Body of pancreas (tissue), 4 donors: ENCODE measurements at places on chromosomes 6 and 20. TPM values are rescaled to one million over a fixed set of nuclear protein-coding genes. Genes with fewer than 3 reads are reported as not detected.

The IRAK1BP1 gene
- total RNA-seq = 9.3 TPM

The HMGCLL1 gene
- 2.3 TPM for total RNA-seq

The FOXC1 gene
- 3.6 TPM for total RNA-seq

GRCh38 chr6:150902142-150902776, 36.8 kb downstream of the MTHFD1L start:
- H3K36me3 ChIP-seq = no peaks in the 10 kb centered on the region
- H3K27me3 ChIP-seq = no peaks in the 10 kb centered on the region
- no peak overlapping the region for H3K27ac ChIP-seq
- H3K4me1 ChIP-seq = no peaks in the 10 kb centered on the region

- no peak for DNase-seq
- H3K4me3 ChIP-seq = no peak overlapping the region
- H3K36me3 ChIP-seq = peaks cover 9% of the 10 kb centered on the region
- peaks cover 30% of the 10 kb centered on the region for H3K4me1 ChIP-seq
- no peaks in the 10 kb centered on the region for H3K27me3 ChIP-seq
- no peak overlapping the region for H3K27ac ChIP-seq
Measured at GRCh38 chr6:41587131-41587879, 41.1 kb downstream of the FOXP4 start.

DNA sequence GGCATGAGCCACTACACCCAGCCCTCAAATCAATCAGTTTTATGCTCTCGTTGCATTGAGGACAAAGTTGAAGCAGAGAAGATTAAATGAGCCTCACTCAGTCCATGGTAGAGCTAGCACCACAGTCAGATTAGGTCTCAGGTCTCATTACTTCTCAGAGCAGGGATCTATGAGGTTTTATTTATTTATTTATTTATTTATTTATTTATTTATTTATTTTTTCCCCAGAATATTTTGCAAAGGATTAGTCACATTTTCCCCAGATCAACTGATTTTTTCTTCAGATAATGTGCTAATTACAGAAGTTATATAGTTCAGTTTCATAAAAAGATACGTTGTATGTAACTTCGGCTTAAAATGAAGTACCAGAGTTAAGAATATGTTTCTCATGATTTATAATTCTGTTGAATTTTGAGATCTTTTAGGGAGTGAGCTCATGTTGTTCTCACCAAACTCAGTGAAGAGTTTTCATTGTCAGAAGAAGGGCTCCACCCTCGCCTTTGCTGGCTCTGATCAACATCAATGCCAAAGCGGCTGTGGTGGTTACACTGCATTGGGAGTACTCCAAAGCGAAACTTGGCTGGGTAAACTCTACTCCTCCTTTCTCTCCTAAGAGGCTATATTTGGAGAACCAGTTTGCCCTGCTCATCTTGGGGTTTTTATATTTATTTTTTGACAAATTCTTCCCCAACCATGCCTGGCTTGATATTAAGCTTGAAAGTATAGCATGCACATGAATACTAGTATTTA, 12.9 kb upstream of the ID4 start:
- DNase-seq = no peak
- no peaks in the 10 kb centered on the region for H3K36me3 ChIP-seq
- H3K4me1 ChIP-seq = no peaks in the 10 kb centered on the region
- H3K27me3 ChIP-seq = no peaks in the 10 kb centered on the region
- no peak overlapping the region for H3K27ac ChIP-seq

DNA sequence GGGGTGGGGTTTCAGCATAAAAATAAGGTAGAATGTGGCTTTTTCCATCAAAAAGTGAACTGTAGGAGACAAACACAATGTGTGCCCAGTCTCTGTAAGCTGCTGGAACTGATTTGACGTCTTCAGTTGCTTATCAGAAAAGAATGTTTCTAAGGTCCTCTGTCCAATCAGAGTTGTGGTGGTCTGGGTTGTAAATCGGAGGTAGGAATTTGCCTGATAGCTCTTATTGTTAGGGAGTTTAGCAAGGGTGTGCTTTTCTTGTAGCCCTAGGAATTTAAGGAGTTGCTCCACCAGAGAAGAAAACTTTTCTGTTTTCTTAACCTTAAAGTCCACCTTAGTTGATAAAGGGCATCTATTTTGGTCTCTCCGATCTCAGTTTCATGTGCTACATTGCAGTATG, 10.4 kb upstream of the SSTR4 start:
- H3K4me1 ChIP-seq = no peaks in the 10 kb centered on the region
- DNase-seq = no peak
- no peak overlapping the region for H3K27ac ChIP-seq
- no peaks in the 10 kb centered on the region for H3K36me3 ChIP-seq

GRCh38 chr6:20705741-20706140, 171.5 kb downstream of the CDKAL1 start:
- H3K27ac ChIP-seq = no peak overlapping the region
- no peaks in the 10 kb centered on the region for H3K36me3 ChIP-seq
- no peak overlapping the region for H3K4me3 ChIP-seq
- no peaks in the 10 kb centered on the region for H3K27me3 ChIP-seq

DNA sequence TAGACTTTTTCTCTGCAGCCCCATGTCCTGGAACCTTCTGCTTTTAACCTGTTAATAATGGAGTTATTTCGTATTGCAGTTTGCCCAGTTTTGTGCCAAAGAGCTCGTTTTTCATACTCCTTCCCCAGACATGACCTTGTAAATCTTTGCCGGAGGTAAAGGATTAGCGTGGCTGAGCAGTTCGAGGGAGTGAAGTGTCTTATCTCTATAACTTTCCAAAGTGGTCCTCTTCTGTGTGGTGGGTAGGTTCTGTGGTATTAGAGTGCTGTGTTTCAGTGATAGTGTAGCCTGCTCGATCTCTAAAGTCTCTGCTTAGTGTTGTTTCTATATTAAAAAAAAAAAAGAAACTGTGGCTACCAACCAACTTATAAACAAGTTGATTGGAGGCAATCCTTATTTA, 67.5 kb downstream of the FARS2 start:
- H3K27me3 ChIP-seq = no peaks in the 10 kb centered on the region
- no peaks in the 10 kb centered on the region for H3K36me3 ChIP-seq
- DNase-seq = no peak
- H3K27ac ChIP-seq = no peak overlapping the region
- no peaks in the 10 kb centered on the region for H3K4me1 ChIP-seq

GRCh38 chr20:59022754-59023153, 3.5 kb downstream of the TUBB1 start:
- peaks cover 15% of the 10 kb centered on the region for H3K4me1 ChIP-seq
- no peaks in the 10 kb centered on the region for H3K27me3 ChIP-seq
- H3K36me3 ChIP-seq = peaks cover 5% of the 10 kb centered on the region
- no peak overlapping the region for H3K4me3 ChIP-seq
- no peak for DNase-seq

DNA sequence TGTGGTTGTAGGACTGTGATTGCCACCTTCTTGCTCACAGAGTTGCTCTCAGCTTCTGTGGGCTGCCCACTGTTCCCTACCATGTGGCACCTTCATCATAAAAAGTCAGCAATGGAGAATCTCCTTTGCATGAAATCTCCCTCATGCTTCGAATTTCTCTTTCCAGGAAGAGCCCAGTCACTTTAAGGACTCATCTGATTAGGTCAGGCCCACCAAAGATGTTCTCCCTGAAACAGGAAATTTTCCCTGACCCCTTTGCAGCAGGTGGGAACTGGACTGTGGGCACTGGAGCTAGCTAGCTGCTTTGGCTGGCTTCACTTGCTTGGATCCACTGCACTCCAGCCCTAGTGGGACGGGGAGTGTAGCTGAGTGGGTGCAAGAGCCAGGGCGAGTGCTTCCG, 47.7 kb upstream of the FAM184A start:
- H3K4me3 ChIP-seq = no peak overlapping the region
- H3K36me3 ChIP-seq = no peaks in the 10 kb centered on the region
- no peak for DNase-seq
- H3K27ac ChIP-seq = no peak overlapping the region

DNA sequence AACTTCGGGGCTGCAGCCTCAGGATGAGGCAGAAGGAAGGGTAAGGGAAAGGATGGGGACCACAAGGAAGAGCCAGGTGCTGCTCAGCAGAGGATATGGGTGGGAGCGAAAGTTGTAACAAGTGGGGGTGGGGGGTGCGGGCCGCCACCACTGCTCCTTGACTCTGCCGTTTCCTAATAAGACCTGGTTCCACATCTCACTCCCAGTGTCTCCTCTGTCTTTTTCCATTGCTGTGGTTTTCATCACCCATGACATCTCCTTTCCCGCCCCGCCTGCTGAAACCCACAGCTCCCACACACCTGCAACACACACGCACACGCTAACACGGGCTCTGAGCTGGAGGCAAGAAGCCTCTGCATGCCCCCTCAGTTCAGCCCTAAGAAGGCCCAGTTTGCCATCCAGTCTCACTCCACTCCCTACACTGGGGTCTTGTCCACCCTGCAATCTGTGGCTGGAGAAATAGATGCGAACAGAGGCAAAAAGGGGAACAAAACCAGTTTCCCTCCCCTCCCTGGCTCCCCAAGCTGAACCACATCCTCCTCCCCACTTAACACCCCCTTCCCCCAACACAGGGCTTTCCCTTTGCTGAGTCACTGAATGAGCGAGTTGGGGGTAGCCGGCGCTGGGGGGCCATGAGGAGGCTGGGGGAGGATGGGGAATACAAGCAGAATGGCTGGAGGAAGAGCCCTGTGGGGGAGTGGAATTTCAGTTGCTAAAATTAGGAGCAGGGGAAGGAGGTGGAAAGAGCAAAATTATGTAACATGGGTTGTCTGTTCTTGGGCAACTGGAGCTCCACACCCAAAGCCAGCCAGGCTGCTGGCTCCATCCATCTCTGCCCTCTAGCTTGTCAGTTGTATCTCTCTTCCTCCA, 11.5 kb downstream of the NFKBIL1 start:
- H3K27ac ChIP-seq = no peak overlapping the region
- H3K27me3 ChIP-seq = no peaks in the 10 kb centered on the region
- no peak for DNase-seq
- H3K4me1 ChIP-seq = peaks cover 7% of the 10 kb centered on the region
- peaks cover 10% of the 10 kb centered on the region for H3K36me3 ChIP-seq

DNA sequence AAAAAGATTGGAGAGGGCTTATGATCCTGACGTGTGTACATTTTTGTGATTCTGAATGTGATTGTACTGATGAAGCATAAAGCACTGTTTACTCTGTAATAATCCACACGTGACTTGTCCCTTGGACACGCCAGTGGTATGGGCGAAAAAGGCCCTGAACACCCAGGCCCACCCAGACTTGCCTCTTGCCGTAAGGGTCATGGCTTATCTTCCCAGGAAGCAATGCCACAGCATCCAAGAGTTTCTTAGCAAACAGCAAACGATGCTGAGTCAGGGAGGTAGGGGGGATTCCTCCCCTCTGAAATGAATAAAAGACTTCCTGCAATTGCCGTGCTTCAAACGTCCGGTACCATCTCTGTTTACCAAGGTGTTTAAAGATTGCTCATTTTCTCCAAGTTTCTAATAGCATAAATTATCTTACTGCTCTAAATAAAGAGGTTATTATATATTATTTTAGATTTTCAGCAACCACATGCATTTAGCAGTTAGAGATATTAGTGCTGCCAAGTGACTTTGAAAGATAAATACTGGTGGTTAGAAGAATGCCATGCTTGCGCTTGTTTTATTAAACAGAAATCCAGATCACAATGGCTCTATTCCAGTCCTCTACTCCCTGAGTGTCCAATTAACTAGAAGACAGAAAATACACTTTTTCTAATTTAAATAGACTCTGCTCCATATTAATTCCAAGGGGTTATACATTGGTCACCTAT, 212.8 kb upstream of the CST7 start:
- H3K27me3 ChIP-seq = no peaks in the 10 kb centered on the region
- no peaks in the 10 kb centered on the region for H3K36me3 ChIP-seq
- no peaks in the 10 kb centered on the region for H3K4me1 ChIP-seq
- no peak for DNase-seq
- H3K4me3 ChIP-seq = no peak overlapping the region

DNA sequence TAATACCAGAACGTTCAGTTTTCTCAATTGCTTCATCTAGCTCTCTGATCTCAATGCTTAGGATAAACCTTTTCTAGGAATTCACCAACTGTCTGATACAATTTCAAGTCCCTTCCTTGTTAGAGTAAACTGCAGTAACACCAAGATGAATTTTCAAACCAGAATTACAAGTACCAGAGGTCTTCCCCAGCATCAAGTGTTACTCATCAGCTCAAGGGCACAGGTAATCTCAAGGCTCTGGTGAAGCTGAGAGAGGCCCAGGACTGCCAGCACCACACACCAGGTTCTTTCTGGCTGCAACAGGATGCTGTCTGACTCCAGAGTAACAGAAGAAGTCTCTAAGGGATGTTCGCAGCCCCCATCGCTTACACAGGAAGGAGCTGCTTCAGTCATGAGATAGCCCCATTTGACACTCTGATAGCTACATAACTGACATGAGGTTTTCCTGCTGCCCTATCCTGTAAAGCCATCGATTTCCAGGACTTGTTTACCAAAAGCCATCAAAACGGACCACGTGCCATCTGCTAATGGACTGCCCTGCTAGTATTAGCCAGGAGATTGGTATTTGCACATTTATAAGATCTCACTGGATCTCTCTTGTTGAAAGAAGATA, 549.4 kb downstream of the UTRN start:
- H3K27ac ChIP-seq = no peak overlapping the region
- no peak overlapping the region for H3K4me3 ChIP-seq
- H3K4me1 ChIP-seq = no peaks in the 10 kb centered on the region
- no peaks in the 10 kb centered on the region for H3K27me3 ChIP-seq
- DNase-seq = no peak

DNA sequence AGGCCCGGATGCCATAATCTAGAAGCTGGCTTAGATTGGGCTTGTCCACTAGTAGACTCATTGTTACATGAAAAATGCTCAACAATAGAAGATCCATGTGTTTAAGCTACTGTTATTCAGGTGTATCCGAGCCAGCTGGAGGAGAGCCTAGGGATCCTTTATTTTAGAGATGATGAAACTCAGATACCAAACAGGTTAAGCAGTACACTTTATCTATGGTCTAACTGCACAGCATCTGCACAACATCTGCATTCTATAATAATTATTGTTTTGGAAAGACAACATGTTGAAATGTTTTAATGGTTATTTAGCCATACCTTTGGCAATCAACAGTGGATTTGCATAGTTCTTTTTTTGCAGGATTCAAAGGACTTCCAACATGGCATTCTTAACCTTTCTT, 134.1 kb downstream of the RFPL4B start:
- H3K4me3 ChIP-seq = no peak overlapping the region
- no peaks in the 10 kb centered on the region for H3K27me3 ChIP-seq
- H3K36me3 ChIP-seq = no peaks in the 10 kb centered on the region
- no peak for DNase-seq
- H3K27ac ChIP-seq = no peak overlapping the region

DNA sequence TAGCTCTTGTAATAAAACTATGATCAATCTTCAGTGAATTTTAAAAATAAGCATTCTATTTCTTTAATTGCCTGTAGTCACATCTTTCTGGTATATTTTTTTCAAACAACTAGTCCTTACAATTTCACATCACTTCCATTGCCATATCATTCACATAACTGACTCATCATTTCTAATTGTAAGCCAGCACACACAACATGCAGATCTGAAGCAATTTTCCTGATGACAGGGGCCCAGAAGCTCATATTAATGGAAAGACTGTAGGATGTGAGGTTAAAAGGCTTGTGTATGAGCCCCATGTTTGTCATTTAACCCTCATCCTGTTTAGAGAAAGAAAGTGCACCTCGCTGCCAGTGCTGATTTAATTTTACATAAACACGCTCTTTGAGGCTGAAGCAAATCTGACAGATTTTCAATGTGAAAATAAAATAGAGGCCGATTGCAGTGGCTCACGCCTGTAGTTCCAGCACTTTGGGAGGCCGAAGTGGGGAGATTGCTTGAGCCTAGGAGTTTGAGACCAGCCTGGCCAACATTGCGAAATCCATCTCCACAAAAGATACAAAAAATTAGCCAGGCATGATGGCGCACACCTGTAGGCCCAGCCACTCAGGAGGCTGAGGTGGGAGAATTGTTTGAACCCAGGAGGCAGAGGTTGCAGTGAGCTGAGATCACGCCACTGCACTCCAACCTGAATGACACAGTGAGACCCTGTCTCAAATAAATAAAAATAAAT, 40.1 kb upstream of the LTV1 start:
- no peak for DNase-seq
- H3K27ac ChIP-seq = no peak overlapping the region
- H3K27me3 ChIP-seq = no peaks in the 10 kb centered on the region
- H3K36me3 ChIP-seq = no peaks in the 10 kb centered on the region
